ENCODE measurements at places on chromosomes 4 and X.

- DNase-seq, result peak; percentile 10
These were observed 12.9 kb downstream of the SHROOM4 start for GRCh38 chrX:50801135-50801534.

- DNase-seq, result no peak
These were observed 19.7 kb upstream of the MTM1 start for GRCh38 chrX:150548684-150549083.

GRCh38 chrX:77441033-77441432 lies 6.2 kb upstream of the FGF16 start:
- no peak for DNase-seq

DNA sequence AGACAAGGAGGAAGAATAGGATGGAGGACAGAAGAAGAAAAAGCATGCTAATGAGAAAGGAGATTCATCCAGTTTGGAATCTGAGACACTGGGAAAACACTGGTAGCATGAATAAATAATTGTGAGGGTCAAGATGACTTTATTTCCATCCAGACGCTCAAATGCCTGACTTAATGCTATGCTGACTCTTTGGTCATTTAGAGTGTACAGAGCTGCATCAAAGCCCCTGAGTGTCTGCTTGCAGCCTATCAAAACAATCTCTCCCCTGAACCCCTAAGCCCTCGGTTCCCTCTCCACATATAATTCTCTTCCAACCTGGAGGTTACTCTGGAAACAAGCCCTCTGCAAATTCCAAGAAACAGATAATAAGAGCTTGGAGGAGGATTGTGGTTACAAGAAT lies 208.8 kb downstream of the MAGEB17 start:
- no peak for DNase-seq

Measured in ELF-1 (cell line).